SHP77 (cell line): ENCODE measurements at places on chromosomes 16 and 17.

- DNase-seq: no peak
Observed at GRCh38 chr16:12406926-12407690, 396.6 kb downstream of the CPPED1 start.

GRCh38 chr17:40443196-40443987, at the start of gene IGFBP4:
Gene IGFBP4 (plus strand): TSS chr17:40443450. CDS start chr17:40443736, 286 bp downstream.
- peak; percentile 59 for DNase-seq

DNA sequence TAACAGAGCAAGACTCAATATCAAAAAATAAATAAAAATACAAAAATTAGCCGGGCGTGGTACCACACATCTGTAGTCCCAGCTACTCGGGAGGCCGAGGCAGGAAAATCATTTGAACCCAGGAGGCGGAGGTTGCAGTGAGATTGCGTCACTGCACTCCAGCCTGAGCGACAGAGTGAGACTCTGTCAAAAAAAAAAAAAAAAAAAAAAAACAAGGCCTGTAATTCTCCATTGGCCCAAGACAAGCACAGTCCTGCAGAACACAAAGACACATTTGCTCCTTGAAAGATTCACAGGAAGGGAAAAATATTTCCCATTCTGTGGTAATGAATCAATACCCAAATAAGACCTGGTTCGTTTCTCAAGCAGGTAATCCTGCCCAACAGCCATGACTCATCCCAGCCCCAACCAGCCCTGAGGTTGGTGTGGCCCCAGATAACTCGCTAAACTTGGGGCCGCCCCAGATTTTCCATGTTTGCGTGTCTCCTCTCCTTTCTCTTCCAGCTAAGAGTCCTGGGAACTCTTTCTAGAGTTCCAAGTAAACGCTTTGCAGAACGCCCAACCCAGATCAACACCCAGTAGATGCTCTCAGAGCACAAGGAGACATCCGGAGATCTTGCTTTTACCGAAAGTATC, 40.3 kb upstream of the SNN start:
- DNase-seq: no peak

GRCh38 chr17:8628609-8629169, 1.8 kb downstream of the MYH10 start:
- DNase-seq: peak; percentile 5

DNA sequence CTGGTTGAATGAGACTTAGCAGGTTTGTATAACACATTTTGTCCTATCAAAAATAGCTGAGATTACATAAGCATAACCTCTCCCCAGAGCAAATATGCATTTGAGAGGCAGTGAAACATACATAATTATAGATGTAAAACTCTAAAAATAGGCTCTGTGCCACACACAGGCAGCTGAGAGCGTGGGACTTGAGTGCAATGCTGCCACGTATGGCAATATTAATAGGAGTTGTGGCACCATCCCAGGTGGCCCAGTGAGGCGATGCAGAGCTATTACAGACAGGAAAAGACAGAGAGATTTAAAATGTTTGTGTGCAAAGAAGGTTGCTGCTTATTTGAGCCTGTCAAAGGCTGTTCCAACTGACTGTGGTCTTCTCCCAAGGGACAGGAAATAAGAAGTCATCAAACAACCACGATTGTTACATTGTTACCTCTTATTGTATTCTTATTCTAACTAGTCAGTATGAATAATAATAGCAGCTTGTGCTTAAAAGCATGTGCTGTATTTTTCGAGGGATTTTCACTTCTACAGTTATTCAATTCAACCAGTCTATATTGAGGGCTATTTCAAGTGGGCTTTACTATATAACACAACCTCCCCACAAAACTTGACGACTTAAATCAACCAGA, 116.5 kb downstream of the SALL1 start:
- DNase-seq: no peak

- DNase-seq: no peak
Observed at GRCh38 chr17:75476271-75476671, 19.8 kb downstream of the TMEM94 start.
